ENCODE measurements at places on chromosomes 12 and 14. TPM values are rescaled to one million over a fixed set of nuclear protein-coding genes. Genes with fewer than 3 reads are reported as not detected.

- DNase-seq: no peak
Measured at GRCh38 chr14:69615121-69615495, 3.7 kb downstream of the SUSD6 start.

GRCh38 chr12:73531752-73532151 is 1005.9 kb upstream of the ATXN7L3B start:
- no peak for DNase-seq

DNA sequence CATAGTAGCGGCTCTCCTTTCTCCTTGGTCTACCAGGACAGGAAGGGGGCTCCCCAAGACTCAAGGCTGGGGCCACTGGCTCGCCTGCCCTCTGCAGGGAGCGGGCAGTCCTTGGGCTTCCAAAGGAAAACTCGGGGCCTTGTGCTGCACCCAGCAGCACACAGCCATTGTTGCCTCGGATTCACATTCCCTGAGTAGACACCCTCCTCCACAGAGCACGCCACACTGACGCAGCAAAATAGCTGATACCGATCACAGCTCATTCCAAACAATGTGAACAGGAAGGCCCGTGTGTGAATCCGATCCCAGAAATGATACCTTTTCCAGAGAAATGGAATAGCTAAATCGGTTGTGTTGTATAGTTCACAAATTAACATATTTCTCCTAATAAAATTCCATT is 65.1 kb upstream of the DYNC1H1 start:
- no peak for DNase-seq

- DNase-seq: no peak
Measured at GRCh38 chr12:54933376-54933775, 51.2 kb downstream of the TESPA1 start.

GRCh38 chr12:15707516-15708199 is 81.5 kb downstream of the EPS8 start:
- no peak for DNase-seq

The FAM181A gene
- 0.31 TPM for total RNA-seq

GRCh38 chr12:10466311-10466710 is 13.1 kb upstream of the KLRC1 start:
- no peak for DNase-seq

- no peak for DNase-seq
Measured at GRCh38 chr12:2979806-2980205, 20.6 kb downstream of the TEAD4 start.

DNA sequence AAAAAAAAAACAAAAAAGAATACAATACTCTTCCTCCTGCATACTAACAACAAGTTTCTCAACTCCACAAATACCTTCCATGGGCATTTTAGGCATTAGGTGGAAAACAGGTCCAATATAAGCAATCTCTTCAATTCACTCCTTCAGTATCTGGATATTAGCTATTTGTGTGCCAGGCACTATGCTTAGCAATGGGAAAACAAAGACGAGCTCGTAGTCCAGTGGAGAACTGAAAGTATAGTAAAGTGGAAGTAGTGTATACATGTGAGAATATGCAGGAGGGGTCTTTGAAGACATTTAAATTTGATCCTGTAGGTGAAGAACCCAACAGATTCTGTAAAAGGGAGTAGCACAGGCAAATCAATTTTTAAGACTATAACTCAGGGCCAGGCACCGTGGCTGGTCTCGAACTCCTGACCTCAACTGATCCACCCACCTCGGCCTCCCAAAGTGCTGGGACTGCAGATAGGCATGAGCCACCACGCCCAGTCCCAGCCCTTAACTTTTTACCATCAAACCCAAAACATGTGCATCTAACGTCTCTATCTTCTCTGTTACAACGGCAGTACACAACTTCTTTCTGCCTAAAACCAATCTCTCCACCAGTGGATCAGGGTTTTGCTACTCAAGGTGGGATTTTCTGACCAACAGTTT is 10.6 kb downstream of the HECTD1 start:
- DNase-seq: no peak
